ENCODE measurements at places on chromosomes 3 and 15.

- DNase-seq, result peak; percentile 19
Observed at GRCh38 chr15:84878504-84878903, 6.0 kb upstream of the SLC28A1 start.

GRCh38 chr3:65706776-65707568, 331.7 kb downstream of the MAGI1 start:
- no peak for DNase-seq

- no peak for DNase-seq
Observed at GRCh38 chr3:56771376-56771775, 30.4 kb downstream of the ARHGEF3 start.

- no peak for DNase-seq
Observed at GRCh38 chr3:25697553-25697952, 32.8 kb upstream of the TOP2B start.

DNA sequence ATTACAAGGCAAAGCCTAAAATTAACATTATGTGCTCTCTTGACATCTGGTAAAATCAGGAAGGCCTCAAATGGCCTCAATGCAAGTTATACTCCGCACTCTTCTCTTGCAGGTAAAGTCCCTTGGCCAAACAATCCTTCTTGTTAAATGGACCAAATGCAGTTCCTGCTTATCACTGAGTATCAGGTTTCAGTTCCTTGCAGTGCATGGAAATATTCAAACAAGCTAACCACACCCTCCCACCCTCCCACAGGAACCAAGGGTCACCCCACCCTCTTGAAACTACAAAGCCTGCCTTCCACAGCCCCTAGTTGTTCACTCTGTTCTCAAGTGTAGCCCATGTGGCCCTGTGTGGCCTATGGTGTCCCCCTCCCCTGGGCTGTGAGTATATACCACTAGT, 171.9 kb upstream of the CADPS start:
- DNase-seq, result no peak

DNA sequence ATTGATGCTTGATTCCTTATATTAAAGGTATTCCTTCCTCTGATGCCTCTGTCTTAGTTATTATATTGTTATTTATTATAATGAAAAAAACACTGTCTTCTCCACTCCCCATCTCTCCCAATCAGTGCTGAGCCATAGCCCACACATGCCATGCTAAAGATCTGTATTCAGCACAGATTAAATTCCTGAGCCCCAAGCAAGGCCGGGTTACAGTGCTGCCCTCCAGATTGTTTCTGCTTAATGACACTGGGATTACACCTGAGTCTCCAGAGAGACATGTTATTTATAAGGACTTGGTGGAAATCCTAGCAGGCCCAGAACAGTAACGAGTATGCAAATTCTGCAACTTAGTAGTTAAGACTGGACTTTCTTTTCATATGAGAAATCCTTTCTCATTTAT, 305.9 kb upstream of the UMPS start:
- DNase-seq, result no peak

GRCh38 chr15:68337826-68338225, 60.3 kb downstream of the FEM1B start:
- no peak for DNase-seq

DNA sequence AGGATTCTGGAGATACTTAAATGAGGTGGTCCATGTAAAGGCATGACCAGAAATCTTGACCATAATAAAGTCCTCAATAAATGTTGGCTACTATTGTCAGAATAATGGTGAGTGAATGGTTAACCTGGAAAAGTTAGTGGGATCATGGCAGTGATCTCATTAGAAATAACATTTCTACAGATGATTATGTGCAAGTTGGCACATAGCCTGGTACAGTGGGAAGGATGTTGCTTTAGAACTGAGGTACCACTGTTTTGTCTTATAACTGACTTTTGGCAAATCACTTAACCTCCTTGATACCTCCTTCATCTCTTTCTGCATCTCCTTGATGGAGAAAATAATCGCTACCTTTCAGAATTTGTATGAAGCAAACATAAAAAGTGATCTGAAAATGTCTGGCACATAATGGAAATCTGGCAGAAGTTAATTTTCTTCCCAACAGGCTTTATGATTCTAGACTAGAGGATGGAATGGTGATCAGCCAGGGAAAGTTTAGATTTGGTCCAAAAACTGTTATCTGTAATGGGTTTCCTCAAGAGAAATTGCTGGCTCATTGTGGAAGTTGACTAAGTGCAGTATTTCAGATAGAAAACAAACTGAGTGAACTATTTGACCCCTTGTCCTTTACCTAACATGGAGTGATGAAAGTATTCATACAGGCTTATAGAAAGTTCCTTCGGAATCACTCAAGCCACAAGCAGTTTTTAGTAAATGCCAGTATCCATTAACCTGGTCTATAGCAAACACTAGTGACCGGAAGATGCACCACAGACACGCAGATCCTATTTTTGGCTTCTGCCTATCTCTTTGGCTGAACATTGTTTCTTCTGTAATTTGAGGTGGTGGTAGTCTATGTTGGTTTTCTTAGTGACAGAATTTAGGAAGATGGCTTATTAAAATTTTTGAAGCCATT, 449.6 kb upstream of the TGFBR2 start:
- DNase-seq, result no peak

GRCh38 chr3:73727854-73728253, 103.1 kb upstream of the PDZRN3 start:
- DNase-seq, result no peak

GRCh38 chr3:120524171-120524923, 71.8 kb upstream of the NDUFB4 start:
- DNase-seq, result no peak

DNA sequence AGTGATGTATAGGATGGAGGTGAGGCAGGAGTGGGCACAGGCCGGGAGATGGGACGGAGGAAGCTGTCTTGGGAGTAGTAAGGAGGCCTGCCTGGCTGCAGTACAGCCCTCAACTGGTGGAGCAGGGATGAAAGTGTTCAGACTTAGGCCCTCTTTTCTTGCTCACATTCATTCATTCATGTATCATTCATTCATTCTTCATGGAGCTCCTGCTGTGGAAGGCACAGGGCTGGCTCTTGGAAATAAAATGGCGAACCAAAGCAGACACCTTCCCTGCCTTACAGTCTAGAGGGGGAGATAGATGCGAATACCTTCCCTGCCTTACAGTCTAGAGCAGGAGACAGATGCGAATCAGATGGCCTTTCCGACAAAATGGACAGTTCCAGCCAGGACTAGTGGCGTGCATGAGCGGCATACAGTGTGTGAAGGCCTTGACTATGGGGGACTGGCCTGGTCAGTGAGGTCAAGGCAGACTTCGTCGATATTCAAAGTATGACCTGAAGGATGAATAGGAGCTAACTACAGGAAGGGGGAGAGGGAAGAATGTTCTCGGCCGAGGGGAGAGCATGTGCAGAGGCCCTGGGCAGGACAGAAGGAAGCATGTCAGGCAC, 143.2 kb upstream of the TLE3 start:
- DNase-seq, result no peak

DNA sequence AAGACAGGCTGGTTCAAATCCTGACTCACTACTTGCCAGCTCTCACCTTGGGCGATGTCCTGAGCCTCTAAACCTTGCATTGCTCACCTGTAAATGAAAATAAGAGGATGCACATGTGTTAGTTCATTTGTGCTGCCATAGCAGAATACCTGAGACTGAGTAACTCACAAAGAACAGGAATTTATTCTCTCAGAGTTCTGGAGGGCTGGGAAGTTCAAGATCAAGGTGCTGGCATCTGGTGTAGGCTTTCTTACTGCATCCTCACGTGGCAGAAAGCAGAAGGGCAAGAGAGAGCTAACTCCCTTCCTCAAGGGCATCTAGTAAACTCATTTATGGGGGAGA, 222.7 kb downstream of the MTHFS start:
- no peak for DNase-seq

GRCh38 chr15:71543413-71543812, 266.9 kb upstream of the NR2E3 start:
- no peak for DNase-seq

DNA sequence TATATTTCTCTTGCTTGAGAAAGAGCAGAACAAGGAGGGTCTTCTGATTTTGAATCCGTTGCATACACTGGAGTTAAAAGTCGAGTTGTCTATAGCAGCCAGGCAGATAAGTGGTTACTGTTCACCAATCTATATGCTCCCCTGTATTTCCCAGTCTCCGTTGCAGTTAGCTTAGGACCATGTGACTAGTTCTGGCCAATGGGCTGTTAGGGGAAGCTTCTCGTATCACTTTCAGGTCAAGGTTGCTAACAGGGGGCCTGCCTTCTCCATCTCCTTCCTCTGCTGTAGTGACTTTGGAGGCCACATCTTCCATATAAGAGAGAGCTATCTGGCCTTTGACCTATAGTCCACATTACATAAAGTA, 188.5 kb upstream of the KBTBD8 start:
- no peak for DNase-seq

GRCh38 chr3:87558492-87558891, 282.1 kb upstream of the POU1F1 start:
- DNase-seq, result no peak

- DNase-seq, result no peak
Observed at GRCh38 chr3:181379278-181379677, 332.4 kb upstream of the SOX2 start.

- peak; percentile 20 for DNase-seq
Observed at GRCh38 chr15:59885832-59886231, 118.3 kb upstream of the FOXB1 start.

- no peak for DNase-seq
Observed at GRCh38 chr3:140630366-140630765, 47.5 kb upstream of the TRIM42 start.

DNA sequence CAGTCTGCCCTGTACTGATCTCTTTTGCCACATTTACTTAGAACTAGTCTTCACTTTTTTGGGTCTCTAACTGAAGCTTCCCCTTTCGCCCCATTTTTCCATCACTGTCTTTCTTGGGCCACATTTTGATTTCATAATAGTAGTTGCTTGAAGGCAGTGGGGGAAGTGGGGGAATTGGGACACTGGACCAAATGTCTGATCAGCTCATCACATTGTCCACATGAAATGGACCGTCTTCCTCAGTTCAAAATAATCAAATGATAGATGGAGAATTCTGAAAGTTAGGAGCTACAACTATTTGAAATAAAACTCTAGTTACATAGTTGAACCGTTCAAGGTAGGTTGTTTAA, 747 bp downstream of the PDCD6IP start:
- DNase-seq, result no peak

- DNase-seq, result no peak
Observed at GRCh38 chr15:22936577-22937472, 43.3 kb downstream of the CYFIP1 start.

- no peak for DNase-seq
Observed at GRCh38 chr15:90497376-90497775, 32.3 kb upstream of the CRTC3 start.

GRCh38 chr3:37511463-37511920, 337.1 kb upstream of the LRRFIP2 start:
- no peak for DNase-seq

- no peak for DNase-seq
Observed at GRCh38 chr15:76168237-76168984, 108.6 kb downstream of the TMEM266 start.

Measured in NCI-H1930 (cell line).